CD4-positive, alpha-beta T cell treated with Interleukin-12 subunit alpha and Interleukin-12 subunit beta, for 1 hour (primary cell): ENCODE measurements at places on chromosomes 5 and 9.

DNA sequence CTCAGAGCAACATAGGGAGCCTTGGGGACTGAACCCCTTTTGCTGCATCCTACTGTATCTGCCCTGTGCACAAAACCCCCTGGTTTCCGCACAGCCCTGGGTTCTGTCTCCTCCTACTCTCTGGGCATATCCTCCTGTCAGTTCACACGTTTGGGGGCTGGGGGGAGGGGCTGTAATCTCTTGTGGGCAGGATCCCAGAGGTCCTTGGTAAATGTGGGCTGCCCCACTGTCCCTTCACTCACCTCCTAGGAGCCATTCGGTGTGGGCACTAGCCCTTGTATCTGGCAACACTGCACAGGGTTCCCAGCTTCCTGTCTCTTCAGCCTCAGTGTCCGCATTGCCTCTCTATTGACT lies 271.8 kb upstream of the DMAC1 start:
- no peak for DNase-seq

GRCh38 chr9:95217936-95218335 lies 99.6 kb downstream of the FANCC start:
- no peak for DNase-seq

DNA sequence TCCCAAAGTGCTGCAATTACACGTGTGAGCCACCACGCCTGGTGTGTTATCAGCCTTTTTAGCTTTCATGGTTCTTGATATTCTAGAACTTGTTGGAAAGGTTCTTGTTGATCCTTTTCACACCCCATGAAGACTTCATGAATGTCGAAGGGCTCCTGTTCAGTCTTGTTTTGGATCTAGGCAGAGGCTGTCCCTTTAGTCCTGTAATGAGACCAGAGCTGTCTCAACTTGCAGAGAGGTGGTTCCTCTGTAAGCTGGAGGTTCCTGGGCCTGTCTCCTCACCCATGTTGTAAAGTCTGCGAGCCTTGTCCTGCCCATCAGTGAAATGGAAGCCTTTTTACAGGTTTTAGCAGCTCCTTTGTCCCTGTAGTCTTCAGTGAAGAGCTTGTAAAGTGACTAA lies 38.2 kb downstream of the PRRC2B start:
- no peak for DNase-seq

GRCh38 chr5:11564706-11565105 lies 339.5 kb downstream of the CTNND2 start:
- no peak for DNase-seq

DNA sequence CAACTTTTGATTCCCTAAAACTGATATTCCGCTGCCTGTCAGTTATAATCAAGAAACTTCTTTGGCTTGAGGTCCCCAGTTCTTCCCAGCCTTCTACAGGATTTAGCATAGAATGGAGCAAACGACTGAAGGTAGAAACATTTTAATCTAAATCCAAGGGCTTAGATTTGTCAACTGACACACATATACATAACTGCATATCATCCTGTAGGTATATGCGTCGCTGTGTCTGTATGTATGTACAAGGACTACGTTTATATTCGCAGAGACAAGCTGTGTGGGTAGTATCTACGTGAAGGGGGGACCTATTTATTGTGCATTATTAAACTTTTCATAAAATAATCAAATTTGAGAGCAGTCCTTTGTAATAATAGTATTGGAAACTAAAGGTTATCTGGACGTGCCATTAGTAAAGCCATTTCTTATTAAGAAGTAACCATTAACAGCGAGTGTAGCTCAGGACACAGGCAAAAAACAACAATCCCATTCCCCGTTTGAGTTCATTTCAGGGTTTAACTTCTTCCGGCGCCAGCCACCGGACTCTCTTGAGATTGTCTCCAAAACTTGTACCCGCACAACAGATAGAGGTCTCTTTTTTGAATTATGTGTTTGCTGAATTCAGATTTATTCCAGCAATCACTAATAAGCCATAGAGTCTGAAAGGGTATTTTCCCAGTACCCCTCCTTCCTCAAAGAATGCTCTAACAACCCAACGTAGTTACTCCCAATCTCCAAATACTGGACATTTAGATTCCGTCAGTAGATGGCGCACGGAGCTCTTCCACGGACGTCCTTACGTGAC lies 2.1 kb upstream of the MLLT3 start:
- DNase-seq = peak; percentile 63

DNA sequence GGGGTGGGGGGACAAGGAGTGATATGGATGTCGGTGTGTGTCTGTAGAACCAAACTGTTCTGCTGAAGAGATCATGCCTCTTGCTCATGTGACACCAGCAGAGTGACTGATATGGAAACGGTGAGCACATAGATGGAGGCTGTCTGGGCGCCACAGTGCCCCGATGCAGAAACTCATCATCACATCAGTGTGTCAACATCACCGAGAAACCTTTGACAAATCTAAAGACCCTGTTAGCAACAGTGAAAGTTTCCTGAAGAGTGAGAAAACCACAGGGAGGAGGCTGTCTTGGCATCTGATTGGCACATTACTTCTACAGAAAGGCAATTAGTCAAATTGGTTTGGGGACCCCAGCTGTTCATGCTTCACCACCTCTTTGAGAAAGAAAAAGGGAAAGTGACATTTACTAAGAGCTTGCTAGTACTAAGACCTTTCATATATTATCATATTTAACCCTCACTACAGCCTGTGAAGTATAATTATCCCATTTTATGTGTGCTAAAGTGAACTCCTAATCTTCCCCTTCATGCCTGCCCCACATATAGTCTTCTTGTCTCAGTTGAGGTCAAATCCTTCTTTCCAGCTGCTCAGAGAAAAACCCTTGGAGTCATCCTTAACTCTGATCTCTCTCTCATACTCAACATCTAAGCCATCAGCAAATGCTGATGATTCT lies 25.6 kb downstream of the CSF2 start:
- DNase-seq = peak; percentile 51

- DNase-seq = peak; percentile 82
Observed at GRCh38 chr5:1594357-1595106, 70.8 kb upstream of the LPCAT1 start.

DNA sequence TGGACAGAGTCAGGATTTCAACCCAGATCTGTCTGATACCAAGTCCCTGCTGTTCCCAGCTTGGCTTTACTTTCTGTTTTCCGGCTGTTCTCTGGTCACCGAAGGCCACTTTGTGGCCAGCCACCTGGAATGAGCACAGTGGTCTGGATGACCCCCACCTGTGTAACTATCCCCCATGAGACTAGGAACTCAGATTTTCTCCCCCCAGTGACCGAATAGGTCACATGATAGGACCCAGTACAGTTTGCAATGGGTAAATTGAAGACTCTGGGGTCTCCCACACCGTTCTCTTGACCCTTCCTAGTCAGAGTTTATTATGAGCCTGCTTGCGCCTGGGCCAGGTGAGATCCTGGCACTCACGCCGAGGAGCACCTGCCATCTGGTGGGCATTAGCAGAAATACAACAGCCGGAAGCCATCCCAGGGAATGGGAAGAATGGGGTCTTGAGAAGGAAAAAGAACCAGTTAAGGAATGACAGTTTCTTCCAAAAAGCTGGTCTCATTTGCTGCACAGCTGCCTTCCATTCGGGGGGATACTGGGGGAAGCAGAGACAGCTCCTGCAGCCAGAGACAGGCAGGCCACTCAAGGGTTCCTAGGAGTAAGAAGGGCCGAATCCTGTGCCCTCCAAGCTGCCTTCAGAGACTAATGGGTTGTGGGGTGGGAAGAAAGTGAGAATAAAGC lies 7.1 kb downstream of the PHYHD1 start:
- peak; percentile 62 for DNase-seq

GRCh38 chr5:169944115-169944514 lies 36.2 kb downstream of the INSYN2B start:
- DNase-seq = no peak

- DNase-seq = no peak
Observed at GRCh38 chr9:99555792-99556191, 265.9 kb upstream of the NR4A3 start.

- DNase-seq = no peak
Observed at GRCh38 chr5:62283861-62284260, 22.1 kb upstream of the KIF2A start.

DNA sequence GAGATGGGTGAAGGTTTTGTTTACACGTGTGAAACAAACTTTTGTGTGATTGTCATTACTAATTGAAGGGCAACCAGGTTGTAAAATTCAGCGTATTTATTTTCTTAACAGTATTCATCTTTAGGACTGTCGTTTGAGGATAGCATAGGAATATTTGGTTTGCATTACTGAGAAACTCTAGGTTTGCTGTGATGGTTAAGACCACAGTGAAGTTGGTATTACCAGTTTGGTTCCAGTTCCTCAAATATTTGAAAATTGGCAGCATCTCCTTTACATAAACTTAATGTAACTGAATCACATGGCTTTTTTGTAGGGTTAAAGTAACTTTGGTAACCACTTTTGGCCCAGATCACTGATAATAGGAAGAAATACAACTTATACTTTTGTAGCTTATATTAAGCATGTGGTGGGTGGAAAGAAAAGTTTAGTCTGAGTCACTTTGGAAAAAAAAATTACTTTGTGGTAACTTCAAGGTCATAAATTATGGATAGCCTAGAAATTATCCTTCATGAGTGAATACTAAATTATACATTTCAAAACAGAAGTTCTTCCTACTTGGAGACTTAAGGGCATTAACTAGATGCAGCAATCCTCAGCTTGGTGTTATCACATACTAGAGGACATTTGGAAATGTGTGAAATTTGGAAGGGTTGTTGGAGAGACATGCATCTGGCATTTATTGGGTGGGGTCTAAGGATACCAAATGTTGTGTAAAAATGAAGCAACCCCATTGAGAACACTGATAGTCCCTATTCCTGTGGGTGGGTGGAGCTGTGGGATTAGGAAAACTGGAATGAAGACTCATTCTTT lies 33.9 kb downstream of the G3BP1 start:
- DNase-seq = no peak

DNA sequence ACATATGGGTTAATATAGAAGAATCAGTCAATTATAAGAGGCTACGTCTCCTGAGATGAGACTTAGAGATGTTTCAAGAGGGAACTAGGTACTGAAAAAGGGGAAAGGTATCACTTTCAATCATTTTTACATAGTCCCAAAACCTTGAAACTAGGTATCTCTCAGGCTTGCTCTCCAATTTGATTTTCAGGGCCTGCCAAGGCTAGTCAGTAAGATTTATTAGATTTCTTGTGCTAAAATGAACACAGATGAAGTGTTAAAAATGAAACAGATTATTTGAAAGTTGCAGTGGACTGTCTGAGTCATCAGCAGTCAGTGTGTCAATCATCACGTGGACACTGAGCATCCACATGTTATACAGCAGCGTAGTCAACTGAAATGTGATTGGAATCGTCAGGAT lies 591.1 kb downstream of the DTWD2 start:
- DNase-seq = no peak
